ENCODE measurements at places on chromosomes 7 and 10.

DNA sequence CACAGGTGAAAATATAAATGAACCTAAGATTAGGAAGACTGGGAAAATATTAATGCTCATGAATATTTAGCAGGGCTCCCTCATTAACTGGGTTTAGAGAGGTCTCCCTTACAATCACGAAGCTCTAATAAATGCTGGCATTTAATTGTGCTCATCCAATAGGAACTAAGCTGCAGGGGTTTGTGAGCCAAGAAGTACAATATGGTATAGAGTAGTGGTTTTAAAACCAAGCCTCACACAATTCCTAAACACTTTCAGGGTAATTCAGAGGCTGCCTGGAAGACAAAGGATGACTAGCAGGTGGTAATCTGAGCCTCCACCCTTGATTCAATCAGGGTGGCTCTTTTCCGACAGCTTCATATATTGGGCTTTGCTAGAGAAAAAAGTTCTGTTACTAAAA, 103.3 kb downstream of the GPAM start:
- DNase-seq = no peak

DNA sequence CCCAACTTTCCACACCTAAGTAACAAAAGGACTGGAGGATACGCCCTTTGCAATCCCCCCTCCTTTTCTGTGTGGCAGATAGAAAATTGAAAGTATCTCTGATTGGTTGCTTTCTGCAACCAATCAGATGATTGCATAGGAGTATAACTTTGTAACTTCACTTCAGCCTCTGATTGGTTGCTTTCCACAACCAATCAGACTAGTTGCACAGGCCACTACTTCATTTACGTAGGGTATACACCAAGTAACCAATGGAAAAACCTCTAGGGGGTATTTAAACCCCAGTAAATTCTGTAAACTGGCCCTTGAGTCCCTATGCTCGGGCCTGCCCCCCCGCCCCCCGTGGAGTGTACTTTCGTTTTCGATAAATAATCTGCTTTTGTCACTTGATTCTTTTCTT, 1080.4 kb downstream of the CNTNAP2 start:
- DNase-seq = no peak

DNA sequence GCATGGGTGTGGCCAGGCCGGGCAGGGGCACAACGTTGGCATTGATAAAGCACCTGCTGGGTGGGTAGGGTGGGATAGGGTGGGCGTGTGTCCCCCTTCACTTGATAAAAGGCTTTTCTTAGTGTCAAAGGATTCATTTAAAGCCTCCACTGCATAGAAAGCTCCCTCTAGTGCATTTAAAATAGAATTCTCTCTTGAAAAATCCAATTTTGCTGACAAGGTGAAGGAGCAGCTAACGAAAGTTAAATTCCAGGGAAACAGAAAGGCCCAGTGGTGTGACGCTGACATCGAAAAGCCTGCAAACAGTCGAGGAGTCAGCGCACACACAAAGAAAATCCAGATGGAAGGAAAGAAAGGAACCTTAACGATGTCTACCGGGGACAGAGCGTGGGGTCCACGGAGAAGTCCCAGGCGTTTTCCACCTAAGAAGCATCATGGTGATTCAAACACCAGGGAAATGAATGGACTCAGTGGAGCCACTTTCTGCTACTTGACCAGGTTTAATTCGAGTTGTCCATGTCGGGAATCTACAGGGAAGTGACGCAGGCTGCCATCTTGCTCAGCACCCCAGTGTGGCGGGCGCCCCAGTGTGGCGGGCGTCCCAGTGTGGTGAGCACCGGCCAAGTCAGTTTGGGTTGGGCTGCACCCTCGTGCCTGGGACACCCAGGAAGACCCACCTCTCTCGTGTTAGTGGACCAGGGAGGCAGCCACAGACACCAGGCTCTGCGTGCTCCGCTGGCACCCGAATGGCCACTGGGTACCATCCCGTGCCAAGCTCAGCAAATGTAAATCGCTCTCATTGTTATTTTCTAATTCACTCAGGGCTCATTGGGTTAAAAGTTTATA, 217.8 kb downstream of the DNAJB6 start:
- peak; percentile 6 for DNase-seq

GRCh38 chr7:100914879-100915447, 19.3 kb upstream of the ACHE start:
- no peak for DNase-seq

GRCh38 chr7:97007583-97007861, 2.2 kb downstream of the DLX6 start:
- DNase-seq = no peak

- no peak for DNase-seq
Observed at GRCh38 chr10:27192284-27192683, 37.1 kb downstream of the MASTL start.

DNA sequence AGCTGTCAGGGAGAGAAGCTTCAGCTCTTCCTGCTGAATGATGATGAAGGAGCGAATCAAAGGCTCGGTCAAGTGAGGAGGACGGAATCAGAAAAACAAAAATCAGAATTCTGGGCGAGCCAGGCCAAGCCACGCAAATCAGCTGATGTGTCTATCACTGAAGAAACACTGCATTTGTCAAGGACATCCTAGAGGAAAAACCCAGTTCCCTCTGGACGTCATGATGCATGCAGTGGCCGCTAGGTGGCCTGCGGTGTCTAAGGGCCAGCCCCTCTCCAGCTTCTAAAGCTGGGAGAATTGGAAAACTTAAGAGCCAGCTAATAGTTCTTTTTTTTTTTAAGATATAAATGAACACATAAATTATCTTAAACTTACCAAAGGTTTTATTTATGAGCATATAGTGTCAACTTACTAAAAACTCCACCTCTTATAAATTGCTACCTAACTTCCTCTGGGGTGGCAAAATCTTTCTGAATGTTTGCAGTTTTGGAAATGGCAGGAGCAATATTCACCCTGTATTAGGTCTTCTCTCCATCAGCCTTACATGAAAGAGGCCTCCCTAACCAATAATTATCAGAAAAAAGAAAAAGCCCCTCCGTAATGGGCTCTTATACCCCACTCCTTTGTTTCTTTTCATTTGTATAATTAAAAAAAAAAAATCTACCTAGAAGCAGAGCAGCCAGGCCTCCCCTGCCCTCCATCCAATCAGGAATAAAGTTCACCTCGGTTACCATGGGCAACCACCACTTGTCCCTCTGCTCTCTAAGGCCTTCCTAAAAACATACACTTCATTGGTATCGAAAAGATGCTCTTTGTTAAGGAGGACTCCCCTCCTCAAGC, 186.8 kb downstream of the USP6NL start:
- peak; percentile 53 for DNase-seq

DNA sequence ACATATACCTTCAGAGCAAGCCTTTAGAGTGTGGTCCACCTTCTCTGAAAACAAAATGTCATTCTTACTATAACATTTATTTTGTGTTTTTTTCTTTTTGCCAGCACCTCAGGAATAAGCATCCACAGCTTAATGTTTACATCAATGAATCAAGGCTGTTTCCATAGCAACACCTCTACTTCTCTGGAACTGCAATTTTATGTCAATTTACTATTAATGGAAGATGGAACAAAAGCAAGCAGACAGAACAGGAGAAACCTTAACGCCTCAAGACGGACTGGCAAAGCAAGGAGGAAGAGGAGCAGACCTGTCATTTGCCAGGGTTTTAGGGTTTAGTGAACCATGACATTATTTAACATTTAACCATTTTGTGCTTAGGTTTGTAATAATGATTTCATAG, 63.1 kb downstream of the PRR15 start:
- no peak for DNase-seq

DNA sequence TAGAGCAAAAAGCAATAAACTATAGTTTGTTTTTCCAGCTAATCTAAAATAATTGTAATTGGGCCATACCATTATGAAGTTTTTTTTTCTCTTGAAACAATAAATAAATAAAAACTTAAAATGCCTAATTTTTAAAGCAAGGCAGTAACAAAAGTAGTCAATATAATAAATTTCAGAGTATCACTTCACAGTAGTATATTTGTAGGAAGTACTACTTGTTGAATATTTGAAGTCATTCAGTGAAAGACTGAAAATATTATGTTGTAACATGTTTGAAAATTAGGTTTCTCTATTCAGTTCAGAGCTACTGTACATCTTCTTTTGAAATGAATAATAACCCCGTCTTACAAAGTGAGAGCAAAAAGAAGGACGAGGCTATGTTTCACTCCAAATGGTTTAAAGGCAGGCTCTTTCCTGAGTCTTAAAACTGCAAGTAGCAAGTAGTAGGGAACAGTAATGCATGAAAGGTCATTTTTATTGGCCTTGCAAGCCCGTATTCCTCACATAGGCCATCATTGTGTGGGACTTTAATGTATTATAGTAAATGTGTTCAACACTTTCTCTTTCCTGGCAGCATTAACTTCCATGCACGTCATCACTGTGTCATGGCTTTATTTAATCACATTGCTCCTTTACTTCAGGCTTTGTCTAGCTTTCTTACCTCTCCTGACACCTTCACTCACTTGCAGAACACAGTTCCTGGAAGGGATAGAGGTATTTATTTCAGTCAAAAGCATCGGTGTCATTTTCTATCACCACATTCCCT, 141.4 kb downstream of the VTI1A start:
- no peak for DNase-seq

GRCh38 chr10:133143546-133143945, 16.5 kb upstream of the KNDC1 start:
- no peak for DNase-seq

DNA sequence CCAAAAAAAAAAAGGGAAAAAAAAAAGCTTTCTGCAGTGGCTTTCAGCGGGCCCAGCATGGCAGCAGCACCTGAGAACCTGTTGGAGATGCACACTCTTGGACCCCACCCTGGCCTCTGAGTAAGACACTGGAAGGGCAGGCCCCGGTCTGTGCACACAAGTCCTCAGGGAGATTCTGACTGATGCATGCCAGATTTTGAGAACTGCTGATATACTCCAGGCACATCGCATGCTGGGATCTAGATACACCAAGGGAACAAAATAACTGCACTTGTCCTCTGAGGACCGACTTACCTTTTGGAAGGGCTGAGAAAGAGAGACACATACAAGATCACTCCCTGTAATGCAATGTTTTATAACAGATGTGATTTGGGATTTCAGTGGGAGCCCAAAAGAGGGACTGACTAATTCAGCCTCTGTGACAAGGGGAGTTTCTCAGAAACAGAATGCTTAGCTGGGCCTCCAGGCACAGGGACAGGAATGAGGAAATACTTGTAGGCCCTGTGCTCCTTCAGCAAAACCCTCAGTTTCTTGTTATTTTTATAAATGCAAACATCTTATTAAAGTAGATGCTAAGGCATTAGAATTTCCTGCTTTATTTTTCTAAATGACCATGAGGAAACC, 8.2 kb downstream of the EGFR start:
- no peak for DNase-seq

GRCh38 chr10:124694481-124695220, 49.5 kb downstream of the FAM53B start:
- DNase-seq = no peak

DNA sequence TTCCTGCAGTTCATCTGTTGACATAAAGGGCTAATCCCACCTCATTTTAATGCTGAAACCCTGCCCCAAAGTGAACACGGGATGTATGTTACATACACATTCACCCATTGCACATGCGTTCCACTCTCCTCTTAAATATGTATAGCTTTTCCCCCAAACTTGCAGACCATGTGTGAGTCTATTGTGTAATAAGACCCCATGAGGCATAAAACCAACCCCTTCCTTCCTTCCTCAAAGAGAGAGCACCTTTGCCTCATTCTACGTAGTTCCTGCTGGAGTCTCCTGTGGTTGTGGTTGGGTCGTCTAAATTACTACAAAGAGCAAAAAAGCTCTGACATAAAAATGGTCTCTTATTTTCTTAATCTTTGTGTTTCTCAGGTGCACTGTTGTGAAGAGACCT, 345.7 kb upstream of the KLF6 start:
- DNase-seq = no peak

DNA sequence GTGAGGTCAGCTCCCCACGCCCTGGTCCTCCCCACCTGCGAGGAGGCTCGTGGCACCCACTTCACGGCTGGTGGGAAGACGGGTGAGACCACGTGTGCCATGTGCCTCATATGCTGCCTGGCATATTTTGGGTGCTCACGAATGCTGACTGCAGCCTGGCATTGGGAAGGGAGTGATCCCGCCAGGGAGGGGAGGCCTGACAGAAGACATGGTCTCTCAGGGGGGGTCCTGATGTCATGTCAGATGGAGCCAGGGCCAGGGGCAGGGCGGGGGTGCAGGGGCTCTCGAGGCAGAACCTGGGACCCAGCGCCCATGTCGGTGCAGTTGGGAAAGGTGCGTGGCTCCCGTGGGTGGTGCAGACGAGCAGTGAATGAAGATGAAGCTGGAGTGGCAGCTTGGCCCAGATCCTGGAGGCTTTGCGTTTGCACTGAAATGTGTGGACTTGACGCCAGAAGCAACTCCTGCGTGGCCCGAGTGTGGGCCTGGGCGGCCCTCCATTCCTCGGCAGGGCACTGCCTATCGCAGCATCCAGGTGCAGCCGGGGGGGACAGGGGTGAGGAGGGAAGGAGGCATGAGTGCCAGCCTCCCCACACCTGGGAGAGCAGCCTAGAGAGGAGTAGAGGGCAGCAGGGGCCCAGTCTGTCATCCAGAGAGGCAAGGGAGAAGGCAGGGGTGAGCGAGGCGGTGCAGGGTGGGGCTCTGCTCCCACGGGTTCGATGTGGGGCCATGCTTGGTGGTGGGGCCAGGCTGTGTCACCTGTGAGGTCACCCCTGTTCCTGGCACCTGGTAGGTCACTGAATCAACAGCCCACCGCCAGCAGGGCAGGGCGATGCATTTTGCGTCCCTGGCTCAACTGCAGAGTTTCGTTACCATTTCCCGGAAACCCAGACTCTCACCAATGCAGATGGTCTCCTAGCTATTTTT, 385.6 kb downstream of the DNAJB6 start:
- DNase-seq = no peak

GRCh38 chr10:2202401-2202800, 465.1 kb upstream of the ADARB2 start:
- DNase-seq = no peak

DNA sequence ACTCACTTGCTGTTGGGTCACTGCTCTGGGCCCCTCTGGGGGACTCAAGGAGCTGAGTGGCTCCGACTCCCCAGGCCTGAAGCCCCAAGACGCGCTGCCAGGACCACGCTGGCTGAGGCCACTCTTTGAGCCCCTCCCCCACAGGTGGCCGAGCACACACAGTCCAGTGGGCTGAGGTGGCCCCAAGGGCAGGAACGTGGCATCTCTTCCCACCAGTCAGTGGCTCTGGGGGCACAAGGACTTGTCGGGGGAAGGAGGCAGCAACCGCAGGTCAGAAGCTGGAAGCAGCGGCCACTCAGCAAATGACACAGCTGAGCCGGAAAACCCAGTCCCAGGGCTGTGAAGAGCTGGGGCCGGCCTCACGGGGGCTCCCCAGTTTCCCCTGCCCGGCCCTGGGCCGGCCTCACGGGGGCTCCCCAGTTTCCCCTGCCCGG, 24.1 kb downstream of the GRIFIN start:
- no peak for DNase-seq

Measured in ovary (tissue), 10 donors.